Activated CD8-positive, alpha-beta T cell treated with anti-CD3 and anti-CD28 coated beads for 36 hours (primary cell): ENCODE measurements at places on chromosomes 16 and 17.

- H3K4me3 ChIP-seq: no peak overlapping the region
- no peak for DNase-seq
- no peaks in the 10 kb centered on the region for H3K27me3 ChIP-seq
- no peaks in the 10 kb centered on the region for H3K4me1 ChIP-seq
These were observed 218.0 kb downstream of the C16orf95 start for GRCh38 chr16:87098976-87099720.

GRCh38 chr16:660459-661183 is 7.3 kb upstream of the RHOT2 start:
- peaks cover 10% of the 10 kb centered on the region for H3K36me3 ChIP-seq
- H3K4me3 ChIP-seq: no peak overlapping the region
- peak; percentile 75 for DNase-seq
- H3K27ac ChIP-seq: no peak overlapping the region
- peaks cover 7% of the 10 kb centered on the region for H3K4me1 ChIP-seq
- no peaks in the 10 kb centered on the region for H3K27me3 ChIP-seq

DNA sequence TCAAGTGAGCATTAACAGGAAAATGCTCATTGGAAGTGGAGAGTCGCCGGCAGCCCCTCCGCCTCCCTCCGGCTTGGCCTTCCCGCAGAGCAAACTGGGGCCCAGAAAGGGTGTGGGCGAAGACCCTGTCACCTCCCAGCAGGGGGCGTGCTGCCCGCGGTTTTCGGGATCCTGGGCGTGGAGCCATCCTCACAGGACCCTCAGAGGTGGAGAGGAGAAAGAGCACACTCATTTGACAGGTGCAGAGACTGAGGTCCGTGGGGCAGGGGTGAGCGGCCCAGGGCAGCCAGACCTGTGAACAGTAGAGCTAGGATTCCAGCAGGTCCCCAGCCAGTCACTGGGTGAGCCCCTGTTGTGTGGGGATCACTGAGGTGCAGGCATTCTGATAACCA is 1002.9 kb downstream of the KCNJ18 start:
- no peaks in the 10 kb centered on the region for H3K36me3 ChIP-seq
- no peak overlapping the region for H3K4me3 ChIP-seq
- H3K27ac ChIP-seq: no peak overlapping the region
- no peak for DNase-seq
- H3K4me1 ChIP-seq: no peaks in the 10 kb centered on the region
- no peaks in the 10 kb centered on the region for H3K27me3 ChIP-seq

DNA sequence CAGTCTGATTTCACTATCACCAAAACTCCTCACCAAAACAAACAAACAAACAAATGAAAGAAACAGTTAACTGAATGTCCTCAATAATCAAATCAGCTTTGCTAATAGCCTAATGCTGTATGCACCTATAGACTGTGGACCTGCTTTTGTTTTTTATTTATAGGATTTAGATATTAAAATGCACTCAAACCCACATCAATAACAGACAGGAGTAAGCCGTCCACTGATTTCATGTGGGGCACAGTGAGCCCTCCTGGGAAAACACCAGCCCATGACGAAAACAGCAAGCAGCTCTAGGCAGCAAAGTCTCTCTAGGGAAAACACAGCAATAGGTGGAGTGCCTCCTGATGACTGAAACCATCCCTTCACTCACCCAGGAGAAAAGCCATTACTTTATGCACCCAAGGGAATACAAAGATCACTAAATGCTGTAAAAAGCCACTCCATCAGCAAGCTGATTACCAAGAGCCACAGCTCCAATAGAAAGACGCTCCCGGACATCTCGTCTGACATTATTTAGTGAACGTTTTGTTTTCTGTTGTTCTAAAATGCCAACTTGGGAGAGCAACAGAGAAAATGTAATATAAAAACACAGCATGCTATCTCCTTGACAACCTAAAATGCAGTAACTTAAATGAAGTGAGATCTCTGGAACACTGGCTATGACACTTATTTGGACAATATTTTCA is 47.8 kb downstream of the ANKFY1 start:
- no peak overlapping the region for H3K4me3 ChIP-seq
- DNase-seq: no peak
- no peaks in the 10 kb centered on the region for H3K27me3 ChIP-seq
- peaks cover 12% of the 10 kb centered on the region for H3K36me3 ChIP-seq
- peak overlapping the region; percentile 41 for H3K27ac ChIP-seq

DNA sequence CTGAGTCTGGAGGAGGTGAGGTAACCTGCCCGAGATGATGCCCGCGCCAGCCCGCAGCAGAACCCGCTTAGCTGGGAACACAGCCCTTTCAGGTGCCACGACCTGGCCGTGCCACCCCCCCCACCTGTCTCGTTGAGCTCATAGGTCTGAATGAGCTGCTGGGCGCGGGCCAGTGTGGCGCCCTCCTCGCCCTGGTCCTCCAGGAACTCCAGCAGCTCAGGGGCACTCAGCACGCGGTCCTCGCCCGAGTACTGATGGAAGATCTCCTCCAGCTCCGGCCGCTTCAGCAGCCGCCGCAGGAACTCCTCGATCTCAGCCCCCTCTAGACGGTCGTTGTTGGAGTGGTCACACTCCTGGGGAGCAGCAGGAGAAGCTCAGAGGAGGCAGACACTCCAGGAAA is 13.6 kb downstream of the PLCD3 start:
- no peaks in the 10 kb centered on the region for H3K4me1 ChIP-seq
- no peak overlapping the region for H3K27ac ChIP-seq
- H3K4me3 ChIP-seq: no peak overlapping the region
- peaks cover 4% of the 10 kb centered on the region for H3K27me3 ChIP-seq
